ENCODE measurements at places on chromosomes 2 and 18.

GRCh38 chr2:241188361-241189092 lies at the start of gene ANO7:
Gene ANO7, plus strand, starts transcription at chr2:241188677. Its CDS starts 1,387 bp downstream, at chr2:241190064.
- no peak for DNase-seq

GRCh38 chr2:196963961-196964360 lies 37.5 kb upstream of the PGAP1 start:
- no peak for DNase-seq

- DNase-seq = no peak
These were observed 663 bp downstream of the C2orf49 start for GRCh38 chr2:105338020-105338385.

DNA sequence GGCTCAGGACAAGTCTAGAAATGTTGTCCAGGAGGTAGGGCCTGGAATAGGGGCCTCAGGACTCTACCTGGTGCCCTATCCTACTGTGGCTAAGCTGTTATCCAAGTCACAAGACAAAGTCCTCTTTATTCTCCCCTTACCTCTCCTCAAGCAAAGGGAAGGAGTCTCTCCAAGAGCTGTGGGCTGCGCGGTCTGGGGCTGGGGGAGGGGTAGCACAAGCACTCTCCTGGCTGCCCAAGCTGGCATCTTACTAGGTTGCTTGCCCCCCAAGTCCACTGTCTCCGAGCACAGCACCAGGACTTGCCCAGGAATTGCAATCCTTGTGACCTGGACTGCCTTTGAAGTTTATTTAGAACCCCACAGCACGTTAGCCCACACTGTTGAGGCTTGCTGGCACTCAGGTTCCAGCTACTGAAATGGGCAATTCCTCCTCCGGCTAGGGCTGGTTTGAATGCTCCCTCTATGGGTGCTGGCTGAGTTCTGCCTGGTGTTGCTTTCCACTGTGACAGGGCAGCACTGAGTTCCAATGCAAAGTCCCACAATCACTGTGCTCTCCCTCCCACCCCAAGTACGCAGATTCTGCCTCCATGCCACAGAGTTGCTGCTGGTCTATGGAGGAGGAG lies 18.5 kb downstream of the DHRS9 start:
- DNase-seq = no peak

DNA sequence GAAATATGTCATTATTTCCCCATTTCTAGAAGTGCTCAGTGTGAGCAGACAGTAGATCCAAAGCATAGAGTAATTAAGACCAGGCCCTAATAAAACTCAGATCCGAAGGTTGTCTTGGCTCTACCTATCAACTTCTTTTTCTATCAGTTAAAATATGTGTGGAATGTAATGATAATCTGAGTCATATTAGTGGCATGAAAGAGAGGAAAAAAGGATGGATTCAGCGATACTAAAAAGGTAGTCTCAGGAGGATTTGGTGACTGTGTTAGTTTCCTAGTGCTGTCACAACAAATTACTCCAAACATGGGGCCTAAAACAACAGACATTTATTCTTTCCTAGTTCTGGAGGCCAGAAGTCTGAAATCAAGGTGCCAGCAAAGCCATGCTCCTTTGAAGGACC lies 103.7 kb upstream of the NABP1 start:
- DNase-seq = no peak

DNA sequence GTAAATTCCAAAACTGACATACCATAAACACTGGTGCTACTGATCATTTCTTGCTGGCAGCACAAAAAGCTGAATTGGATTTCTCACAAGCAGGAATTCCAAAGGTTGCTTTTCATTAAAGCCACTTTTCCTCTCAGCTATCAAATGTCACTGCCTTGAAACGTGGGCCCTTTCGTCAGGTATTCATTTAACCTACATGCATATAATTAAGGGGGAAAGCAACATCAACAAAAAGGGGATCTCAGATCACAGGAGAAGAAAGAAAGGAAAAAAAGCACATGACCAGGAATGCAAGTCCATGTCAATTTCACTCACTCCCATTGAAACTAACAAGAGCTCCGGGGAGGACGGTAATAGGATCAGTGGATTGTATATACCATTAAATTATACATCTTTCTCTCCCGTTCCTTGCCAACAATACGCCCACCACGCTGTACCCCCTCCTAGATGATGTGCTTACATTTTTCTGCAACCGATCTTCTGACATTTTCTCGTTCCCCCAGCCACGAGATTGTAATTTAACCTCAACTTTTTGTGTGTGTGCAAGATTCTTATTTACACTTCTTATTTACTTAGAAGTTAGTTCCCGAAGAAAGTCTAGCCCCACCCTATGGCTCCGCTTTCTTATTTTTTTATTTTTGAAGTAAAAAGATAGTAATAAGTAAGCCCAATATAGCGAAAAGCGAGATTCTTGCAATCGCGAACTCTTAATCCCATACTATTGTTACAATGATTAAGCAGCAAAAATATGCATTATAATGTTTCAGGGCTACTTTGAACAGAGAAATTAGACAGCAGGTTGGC lies 725 bp downstream of the FIGN start:
- DNase-seq = no peak

DNA sequence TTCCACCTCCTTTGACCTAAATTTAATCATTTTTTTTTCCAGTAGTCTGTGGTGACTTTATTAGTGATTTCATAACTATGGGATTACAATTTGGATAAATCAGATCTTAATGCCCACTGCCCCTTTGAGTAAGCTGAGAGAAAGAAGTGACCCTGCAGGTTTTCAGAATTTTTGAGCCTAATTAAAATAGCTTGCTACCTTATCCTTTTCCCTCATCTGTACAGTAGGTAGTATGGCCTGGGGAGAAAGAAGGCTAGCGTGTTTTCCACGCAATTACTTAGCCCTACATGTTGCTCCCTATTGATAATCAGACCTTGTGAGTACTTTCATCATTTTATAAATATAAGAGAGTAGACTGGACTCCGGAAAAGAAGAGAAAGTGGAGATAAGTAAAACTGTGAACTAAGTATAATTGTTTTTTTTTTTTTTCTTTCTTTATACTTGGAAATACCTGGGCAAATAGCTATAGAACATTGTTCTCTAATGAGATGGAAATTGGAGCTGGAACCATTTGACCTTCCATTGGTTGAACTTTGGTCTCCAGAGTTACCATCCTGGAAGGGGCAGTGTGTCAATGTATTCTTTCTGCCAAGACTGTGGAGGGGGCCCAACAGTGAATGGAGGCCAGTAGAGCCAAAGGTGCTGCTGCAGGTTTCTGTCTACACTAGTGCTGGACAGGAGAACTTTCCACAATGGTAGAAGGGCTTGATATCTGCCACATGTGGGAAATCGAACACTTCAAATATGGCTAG lies 26.9 kb downstream of the UBE2E3 start:
- DNase-seq = no peak

DNA sequence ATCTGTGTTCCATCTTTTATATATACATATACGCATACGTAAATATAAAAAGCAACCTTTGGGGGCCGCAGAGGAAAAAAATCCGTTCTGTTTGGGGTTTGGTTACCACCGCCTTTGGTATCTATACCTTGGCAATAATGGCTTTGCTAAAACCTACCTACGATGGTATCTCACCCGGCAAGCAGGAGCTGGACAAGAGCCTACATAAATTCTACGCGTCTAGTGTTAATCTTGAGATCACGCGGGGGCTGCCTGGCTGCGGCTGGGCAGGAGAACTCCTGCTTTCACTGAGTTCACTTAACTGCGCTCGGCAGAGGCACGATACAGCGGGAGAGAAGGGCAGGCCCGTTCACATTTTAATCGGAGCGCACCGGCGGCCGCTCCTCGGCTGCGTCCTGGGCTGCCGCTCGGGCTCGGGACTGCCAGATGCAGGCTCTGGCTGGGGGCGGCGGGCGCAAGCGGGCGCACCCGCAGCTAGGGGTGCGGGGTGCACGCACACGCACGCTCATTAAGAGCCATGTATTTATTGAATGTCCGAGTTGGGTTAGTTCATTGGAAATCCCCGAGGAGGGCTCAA lies 1.7 kb upstream of the POU3F3 start:
- DNase-seq = no peak

DNA sequence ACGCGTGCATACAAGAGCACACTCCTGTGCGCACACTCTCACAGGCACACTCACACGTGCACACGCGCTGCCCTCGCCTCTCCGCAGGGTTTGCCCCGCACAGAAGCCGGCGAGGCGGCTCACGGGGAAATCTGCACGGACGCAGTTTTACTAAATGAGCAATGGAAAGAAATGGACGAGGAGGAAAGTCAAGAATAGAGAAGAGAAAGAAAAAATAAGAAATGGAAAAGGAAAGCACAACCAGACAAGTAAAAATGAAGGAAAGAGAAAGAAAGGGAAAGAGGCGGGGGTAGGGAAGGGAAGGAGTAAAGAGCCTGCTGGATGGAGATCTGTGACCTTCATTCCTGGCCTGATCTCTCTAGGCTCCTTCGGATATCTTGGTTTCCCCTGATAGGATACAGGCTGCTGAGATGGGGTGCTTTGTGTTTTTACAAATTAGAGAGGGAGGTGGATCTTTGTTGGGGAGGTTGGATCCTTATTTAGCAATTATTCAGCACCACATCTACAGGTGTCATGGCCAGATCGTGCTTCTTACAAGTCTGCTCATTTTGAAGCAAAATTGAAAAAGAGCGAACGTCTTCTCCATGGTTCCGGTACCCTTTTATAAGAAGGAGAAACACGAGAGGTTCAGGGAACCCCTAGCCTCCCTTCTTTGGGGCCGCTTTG lies 693 bp upstream of the LRP2 start:
- DNase-seq = no peak

DNA sequence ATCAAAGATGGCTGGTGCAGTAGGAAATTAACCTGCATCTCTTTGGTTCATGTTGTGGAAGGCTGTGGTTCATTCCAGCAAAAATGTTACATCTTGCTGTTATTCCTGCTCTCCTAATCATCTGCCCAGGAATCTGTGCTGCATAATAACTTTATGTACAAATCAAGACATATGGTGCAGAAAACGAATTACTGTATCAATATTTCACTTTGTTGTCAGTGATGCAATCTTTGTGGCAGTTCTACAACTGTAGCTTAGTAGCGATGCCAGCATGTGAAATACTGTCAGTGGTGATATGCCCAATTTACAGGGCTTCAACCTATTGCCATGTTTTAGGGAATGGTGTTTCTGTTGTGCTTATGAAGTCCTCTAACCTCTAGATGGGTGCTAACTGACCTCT lies 1114.7 kb downstream of the SOCS6 start:
- no peak for DNase-seq

DNA sequence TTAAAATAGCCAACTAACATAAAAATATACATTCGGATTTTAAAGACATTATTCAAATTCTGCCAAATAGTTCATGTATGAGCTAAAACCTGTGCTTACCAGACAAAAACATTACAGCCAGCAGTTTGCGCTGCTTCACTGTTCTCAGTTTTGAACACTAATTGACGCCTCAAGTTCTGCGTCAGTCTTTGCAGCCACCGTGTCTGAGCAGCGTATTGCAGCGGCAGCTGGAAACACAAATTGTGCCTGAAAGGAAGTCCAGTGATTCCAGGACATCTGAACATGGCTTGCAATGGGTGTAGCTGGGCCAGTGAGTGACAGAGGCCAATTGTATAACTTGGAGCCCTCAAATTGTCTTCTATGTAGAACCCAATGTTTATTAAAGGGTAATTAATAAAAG lies 267.6 kb downstream of the TFCP2L1 start:
- no peak for DNase-seq

DNA sequence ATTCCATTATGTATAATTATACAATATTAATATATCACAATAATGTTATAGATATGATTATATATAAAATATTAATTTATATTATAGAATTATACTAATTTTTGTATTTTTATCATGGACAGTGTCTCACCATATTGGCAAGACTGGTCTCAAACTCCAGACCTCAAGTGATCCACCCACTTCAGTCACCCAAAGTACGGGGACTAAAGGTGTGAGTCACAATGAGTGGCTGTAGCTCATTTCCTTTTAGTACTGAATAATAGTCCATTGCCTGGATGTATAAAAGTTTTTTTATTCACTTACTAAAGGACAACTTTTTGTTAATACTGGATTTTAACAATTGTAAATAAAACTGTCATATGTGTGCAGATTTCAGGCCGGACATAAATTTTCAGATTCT lies 417.6 kb upstream of the LINC00305 start:
- DNase-seq = no peak

GRCh38 chr18:14936313-14936712 lies 188.3 kb downstream of the ANKRD30B start:
- DNase-seq = no peak

GRCh38 chr2:68203587-68203986 lies 45.9 kb downstream of the PNO1 start:
- no peak for DNase-seq

GRCh38 chr2:121151311-121152109 lies 133.5 kb downstream of the TFCP2L1 start:
- DNase-seq = no peak

DNA sequence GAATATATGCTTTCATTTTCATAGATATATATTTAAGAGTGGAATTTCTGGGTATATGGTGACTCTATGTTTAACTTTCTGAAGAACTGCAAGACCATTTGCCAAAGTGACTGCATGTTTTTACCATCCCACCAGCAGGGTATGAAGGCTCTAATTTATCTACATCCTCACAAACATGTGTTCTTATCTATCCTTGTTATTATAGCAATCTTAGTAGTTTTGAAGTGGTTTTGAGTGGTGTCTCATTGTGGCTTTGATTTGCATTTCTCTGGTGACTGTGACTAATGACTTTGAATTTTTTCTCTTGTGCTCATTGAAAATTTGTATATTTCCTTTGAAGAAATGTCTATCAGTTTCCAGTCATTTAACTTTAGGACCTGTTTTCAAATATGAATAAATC lies 310.2 kb upstream of the NRP2 start:
- DNase-seq = no peak

DNA sequence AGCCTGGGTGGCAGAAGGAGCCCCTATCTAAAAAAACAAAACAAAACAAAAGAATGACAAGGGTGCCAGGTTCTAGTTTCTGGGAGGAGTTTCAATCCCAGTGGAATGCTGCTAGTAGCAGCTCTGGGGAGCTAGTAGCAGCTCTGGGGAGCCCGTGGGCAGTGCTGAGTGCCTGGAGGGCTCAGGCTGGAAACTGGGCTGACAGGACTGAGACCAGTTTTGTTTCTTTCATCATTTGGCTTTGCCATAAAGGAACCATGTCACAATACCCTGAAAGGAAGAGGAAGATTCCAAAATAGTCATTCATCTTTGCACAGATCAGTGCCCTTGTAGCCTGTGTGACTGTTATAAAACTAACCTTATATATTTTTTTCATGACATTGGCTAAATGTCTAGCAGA lies 10.6 kb downstream of the MFSD6 start:
- DNase-seq = no peak

DNA sequence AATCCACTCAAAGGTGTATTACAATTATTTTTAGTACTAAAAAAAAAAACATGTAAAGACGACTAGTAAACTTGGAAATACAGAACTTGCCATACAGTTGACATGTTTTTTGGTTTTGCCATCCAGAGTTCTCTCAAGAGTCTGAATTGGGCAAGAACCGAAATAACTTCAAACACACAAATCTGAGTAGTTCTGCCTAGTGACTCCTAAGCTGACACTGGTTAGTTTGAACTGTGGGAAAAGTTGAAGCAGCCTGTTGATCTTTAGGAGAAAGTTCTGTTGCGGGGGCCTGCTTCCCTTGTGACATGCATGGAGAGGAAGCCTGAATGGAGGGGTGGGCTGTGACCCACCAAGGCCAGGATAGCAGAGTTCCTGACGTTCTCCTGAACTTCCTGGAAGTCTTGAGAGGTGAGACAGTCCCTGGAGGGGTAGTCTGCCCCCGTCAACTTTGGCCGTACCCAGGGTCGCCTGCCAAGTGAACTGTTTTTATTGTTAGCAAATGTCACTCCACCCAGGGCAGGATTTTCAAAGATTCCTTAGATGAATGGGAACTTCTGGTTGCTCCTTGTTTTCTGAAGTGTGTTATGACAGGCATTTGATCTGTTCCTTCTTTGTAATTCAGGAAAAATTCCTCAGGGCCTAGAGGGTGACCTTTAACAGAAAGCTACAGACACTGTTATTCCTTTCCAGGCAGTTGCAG lies 85.6 kb upstream of the SPTBN1 start:
- DNase-seq = no peak

Measured in activated T-helper 1 cell treated with anti-CD3 and anti-CD28 coated beads, Interleukin-2, amount 50 U/mL, for 16 hours (primary cell).